ENCODE measurements at places on chromosomes 5 and 9.

DNA sequence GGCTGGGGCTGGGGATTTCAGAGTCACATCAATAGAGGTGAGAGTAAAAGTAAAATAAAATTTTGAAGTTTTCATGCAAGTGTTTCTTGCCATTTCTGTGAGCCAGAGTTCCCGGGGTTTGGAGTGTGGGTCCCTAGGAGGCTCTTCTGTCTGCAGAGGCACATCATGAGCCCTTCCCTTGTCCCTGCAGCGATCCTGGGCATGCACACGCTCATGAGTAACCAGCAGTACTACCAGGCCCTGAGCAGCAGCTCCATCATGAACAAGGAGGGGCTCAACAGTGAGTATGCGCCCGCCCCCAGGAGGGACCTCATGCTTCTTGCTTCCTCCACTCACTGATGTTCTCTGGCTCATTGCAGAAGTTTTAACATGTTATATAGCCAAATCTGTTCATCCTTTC lies 61.1 kb downstream of the TMOD1 start:
- DNase-seq: no peak

DNA sequence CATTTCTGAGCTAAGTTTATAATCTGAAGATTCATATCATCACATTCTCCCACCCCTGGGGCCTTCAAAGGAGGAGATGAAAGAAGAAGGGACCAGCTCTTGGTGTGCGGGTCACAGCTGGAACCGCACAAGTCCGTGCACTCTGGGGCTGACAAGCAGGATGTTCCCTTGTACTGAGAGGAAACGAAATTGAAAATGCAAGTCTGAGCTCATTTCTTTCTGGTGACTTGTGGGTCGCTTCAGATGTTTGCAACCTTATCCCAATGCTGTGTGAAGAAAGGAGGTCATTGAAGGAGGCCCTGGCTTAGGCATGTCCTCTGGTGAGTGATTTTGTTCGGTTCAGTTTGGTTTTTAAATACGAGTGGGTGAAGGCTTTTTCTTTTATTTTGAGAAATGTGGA lies 59.6 kb downstream of the C9orf152 start:
- no peak for DNase-seq

DNA sequence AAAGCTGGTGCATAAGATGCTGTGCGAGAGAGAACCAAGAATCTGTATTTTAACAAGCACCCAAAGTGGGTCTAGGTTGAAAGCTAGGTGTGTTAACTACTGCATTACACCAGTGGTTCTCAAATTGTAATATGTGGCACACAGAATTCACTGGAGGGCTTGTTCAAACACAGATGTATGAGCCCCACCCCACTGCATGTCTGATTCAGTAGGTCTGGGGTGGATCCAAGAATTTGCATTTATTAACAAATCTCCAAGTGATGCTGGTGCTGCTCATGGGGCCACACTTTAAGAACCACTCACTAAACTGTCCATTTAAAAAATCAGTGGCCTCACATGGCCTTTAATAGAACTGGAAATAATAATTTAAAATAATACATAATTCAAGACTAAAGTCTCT lies 40.4 kb downstream of the LPAR1 start:
- no peak for DNase-seq

- no peak for DNase-seq
These were observed 219.9 kb upstream of the BRINP1 start for GRCh38 chr9:119588874-119589744.

GRCh38 chr5:73776405-73776804 lies 150.4 kb downstream of the ARHGEF28 start:
- DNase-seq: no peak

DNA sequence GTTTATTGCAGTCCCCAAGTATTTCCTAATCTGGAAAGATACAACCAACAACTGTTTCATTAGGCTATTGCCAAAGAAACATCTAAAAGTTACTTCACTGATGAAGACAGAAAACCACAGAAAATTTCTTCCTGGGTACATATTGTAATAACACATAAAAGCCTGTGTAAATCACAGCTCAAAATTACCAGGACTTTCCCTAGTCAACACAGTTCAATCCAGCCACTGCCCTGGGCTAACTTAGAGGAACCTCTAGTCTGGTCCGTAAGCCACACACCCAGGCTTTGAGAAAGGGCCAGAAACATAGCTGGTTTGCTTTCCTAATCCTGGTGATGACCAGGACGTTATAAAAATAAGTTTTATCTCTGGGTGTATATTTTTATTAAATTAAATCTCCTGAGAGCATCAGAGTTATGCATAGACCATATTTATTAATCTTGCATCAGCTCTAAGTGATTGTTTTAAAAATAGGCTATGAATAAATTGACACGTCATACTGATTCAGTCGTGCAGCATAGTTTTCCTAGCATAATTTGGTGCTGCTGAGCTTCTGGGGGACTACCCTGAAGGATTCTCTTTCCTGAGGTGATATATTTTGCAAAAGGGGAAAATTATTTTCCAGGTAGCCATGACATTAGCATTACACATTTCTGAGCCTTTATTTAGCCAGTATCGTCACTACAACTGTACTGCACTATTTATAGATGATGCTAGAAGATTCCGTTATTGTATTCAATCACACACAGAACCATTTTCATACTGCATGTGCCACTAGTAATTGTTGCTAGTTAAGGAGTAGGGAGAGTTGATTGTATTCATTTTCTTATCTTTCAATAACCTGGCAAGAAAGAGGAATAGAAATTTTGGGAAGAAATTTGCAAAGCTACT lies 12.6 kb upstream of the MUSK start:
- DNase-seq: no peak

GRCh38 chr5:107337281-107337680 lies 333.5 kb downstream of the EFNA5 start:
- DNase-seq: no peak

DNA sequence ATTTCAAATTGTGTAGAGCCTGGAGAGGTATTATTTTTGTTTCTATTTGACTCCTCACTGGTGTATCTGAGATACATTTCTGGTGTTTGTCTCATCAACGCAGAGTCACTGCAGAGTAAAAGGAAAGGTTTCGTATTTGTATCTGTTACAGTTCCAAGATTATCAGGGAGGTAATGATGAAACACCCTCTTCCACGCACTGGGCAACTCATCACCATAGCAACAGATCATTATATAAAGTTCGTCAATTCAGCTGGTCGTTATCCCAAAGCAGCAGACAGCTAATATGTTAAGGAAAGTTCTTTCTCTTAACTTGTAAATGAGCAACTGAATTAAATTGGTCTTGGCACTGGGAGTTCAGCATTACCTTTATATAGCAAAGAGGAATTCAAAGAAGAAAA lies 513.5 kb downstream of the MTRR start:
- DNase-seq: no peak

DNA sequence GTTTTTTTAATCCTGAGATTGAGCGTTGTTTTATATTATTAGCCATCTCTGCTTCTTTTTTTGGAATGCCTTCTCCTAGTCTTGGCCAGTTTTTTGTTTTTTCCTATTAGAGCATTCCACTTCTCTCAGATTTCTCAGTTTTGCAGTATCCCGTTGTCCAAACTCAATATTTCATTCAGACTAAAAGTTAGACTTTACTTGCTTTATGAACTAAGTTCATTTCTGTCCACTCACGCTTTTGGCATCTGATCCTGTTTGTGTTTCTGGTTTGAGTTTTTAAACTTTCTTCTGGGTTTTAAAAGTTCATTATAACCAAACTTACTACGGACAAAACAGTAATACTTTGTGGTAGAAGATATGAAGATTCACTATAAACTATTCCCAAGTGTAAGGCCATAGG lies 288.3 kb upstream of the MPDZ start:
- no peak for DNase-seq

- no peak for DNase-seq
These were observed 245.8 kb downstream of the TLE4 start for GRCh38 chr9:79817438-79818004.

- no peak for DNase-seq
These were observed 75.7 kb downstream of the BAAT start for GRCh38 chr9:101309139-101309538.

GRCh38 chr9:125202846-125203618 lies 2.7 kb downstream of the RABEPK start:
- DNase-seq: no peak

- DNase-seq: no peak
These were observed 371.4 kb downstream of the SEMA5A start for GRCh38 chr5:9174446-9174845.

DNA sequence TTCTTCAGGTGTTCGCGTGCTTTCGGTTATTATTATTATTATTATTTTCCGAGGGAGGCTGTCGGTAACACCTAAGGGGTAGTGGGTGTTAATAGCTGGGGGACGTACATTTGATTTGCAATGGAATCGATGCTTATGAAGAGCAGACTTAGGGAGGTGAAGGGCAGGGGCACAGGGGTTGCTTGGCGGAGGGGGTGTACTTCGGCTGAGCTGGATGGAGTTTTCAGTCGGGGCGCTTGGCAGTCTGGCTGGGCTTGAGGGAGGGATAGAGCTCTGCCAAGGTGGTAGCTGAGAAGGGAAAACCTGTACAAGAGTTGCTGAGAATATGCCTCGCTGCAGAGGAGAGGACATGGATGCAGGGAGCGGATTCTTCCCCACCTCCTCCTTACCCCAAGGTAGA lies 617 bp upstream of the PTPRD start:
- DNase-seq: no peak

GRCh38 chr9:92492781-92493401 lies 10.6 kb upstream of the ASPN start:
- DNase-seq: no peak

DNA sequence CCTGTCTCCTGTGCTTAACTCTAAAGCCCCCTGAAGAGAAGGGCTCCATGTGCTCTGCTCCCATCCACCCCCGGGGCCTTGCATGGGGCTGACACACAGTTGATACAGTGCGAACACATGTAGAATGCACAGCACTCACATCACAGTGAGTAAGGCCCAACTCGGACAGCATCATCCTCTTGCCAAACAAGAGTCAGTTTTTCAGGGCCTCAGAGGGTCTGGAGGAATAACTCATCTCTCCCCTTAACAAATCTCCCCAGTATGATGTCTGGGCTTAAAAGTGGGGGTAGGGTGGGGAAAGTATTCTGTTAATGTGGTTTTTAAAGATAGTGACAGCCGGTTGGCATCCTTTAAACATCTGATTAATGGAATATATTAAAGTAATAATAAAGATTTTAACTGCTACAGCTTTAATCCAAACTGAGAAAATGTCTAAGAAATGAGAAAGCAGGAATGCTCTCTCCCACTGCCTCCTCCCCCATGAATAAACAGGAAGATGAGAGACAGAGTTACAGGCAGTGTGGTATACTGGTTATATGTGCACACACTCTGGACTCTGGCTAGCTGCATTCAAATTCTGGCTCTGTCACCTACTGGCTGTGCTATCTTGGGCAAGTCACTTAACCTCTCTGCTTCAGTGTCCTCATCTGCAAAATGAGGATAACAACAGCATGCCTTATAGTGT lies 22.5 kb downstream of the APBA1 start:
- DNase-seq: no peak

- no peak for DNase-seq
These were observed 140.8 kb downstream of the TSSK1B start for GRCh38 chr5:113293975-113294310.

DNA sequence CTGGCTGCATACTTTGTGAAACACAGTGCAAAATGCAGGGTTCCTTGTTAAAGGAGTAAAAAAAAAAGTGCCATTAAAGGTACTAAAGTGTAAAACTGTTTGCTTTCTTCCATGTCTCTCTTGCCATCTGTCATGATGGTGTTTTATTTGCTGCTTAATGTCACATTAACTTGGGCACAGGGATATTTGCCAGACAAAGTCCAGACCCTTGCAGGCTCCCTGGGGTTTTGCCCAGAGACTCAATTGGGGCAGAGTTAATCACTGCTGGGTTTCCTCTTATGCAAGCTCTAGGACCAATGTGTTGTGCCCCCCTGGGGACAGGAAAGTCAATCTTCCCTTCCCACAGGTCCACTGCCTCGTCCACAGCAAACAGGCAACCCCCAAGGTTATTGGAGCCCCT lies 274.3 kb upstream of the SGCD start:
- DNase-seq: no peak

DNA sequence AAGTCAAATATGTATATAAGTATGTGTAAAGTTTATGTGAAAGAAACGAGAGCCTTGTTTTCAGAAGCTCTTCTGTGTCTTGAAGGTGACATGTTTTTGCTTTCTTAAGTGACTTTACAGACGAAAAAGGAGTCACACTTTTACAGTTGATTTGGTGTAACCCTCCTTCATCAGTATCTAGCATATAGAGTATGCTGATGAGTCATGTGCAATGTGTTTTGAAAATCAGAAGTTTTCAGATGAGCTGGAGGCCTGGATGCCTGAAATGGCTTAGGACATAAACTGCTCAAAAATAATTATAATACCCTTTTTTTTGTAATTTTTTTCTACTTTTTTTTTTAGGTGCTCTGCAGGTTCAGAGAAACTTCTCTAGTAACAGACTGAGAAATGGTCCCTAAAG lies 209.5 kb downstream of the CD180 start:
- no peak for DNase-seq

DNA sequence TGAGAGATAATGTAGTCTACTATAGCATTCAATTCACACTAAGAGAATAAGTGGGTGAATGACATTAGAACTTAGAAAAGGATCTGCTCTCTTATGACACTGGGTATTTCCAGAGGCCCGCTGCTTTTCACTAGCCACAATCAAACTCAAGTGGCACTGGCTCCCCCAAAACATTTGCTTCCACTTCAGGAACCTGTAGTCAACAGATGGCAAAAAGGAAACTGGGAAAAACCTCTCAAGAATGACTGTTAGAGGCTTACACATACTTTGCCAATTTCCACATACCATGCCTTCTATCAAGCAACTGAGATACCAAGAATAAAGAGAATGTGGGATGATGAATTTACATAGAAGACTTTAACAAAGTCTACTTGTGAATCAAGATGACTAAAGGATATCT lies 11.2 kb downstream of the POC5 start:
- no peak for DNase-seq

GRCh38 chr9:88781628-88782391 lies 209.5 kb upstream of the S1PR3 start:
- DNase-seq: no peak

DNA sequence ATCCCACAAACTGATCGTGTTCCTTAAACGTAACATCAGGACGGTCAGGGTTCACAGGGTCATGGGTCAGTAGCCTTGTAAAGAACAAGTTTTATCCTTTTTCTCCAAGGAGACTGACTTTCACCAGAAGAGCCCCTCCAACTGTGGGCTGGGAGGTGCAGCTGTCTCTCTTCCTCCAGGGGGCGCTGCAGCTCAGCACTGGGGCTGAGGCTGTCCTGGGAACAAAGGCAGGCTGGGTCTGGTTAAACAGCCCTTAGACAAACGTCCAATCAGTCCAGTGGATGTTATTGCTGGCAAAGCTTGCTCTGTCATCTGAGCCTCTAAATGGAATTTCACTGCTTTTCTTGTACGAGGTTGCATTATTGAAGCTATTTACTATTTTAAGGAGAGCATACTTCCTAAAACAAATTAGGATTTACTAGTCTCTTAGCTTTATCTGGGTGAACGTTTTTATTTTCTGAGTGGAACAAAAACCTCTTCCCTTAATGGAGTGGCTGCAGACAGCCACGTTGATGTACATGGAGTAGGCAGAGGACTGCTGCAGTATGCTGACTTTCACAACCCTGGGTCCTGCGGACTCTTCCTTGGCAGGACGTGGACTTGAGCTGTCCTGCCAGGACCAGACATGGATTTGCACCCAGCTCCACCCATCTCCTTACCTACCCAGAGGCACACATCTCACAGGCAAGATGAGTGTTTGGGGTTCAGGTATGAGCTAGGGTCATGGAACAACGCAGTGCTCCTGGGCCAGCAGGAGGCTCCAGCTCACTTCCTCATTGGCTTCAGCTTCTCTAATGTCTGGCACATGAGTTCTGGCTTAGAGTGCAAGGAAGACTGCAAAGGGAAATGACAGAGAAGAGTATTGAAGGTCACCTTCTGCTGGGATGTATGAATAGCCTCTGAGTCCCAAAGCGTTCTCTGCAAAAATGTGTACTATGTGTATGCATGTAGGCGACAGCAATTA lies 7.8 kb downstream of the EXOSC2 start:
- DNase-seq: peak; percentile 16
